ENCODE measurements at places on chromosomes 1 and 21.
A peak's percentile ranks its signal among the peaks of the same experiment; 100 is the strongest.

- DNase-seq: no peak
Observed at GRCh38 chr1:109531826-109532364, 7.8 kb upstream of the GPR61 start.

DNA sequence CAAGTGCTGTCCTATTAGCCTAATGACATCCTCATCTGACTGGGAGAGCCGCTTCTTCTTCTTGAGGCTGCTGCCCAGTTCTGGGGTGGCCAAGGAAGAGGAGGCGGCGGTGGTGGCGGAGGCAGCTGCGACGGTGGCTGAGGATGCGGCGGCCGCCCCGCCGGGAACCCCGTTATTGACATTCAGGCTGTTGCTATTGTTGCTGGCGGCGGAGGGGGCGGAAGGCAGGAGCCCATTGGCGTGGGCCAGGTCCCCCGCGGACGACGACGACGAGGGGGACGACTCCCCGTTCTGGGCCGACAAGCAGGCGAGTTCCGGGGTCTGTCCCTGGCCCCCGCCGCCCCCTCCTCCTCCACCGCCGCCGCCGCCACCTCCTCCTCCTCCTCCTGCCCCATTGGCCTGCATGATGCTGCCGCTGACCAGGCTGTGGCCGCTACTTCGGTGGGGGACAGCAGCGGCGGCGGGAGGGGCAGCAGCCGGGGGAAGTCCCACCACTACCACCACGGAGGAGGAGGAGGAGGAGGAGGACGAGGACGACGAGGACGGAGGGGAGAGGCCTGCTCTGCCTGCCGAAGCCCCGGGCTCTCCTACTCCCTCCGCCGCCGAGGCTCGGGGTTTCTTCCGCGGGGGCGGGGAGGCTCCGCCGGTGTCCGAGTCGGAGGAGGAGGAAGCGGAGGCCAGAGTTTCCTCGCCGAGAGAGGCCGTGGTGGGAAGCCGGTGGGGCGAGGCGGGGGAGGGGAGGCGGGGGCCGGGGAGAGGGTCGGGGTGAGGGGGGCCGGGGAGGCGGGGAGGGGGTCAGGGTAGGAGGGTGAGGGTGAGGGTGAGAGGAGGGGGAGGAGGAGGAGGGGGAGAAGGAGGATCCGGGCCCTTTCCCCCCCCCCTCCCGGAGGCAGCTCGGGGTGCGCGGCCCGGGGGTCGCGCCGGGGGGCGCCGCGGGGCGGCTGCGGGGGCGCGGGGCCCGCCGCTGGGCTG is 610 bp downstream of the WDR26 start:
- DNase-seq: peak; percentile 71

DNA sequence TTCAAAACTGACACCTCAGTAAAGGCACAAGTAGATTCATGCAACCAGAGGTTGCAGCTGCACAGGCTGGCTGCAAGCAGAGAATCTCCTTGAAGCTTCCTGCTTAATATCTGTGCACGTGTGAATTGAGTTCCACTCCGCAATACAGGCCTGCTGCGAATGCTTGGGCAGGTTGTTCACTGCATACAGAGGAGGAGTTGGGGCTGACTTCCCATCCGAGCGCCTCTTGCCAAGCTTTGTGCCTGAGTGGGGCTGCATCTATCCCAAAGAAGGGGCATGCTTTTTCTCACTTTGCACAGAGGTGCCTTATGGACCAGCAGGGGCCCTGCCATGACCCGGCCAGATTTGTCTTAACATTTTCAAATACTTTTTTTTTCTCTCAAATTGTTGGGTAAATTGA is 17.9 kb upstream of the PADI1 start:
- no peak for DNase-seq

DNA sequence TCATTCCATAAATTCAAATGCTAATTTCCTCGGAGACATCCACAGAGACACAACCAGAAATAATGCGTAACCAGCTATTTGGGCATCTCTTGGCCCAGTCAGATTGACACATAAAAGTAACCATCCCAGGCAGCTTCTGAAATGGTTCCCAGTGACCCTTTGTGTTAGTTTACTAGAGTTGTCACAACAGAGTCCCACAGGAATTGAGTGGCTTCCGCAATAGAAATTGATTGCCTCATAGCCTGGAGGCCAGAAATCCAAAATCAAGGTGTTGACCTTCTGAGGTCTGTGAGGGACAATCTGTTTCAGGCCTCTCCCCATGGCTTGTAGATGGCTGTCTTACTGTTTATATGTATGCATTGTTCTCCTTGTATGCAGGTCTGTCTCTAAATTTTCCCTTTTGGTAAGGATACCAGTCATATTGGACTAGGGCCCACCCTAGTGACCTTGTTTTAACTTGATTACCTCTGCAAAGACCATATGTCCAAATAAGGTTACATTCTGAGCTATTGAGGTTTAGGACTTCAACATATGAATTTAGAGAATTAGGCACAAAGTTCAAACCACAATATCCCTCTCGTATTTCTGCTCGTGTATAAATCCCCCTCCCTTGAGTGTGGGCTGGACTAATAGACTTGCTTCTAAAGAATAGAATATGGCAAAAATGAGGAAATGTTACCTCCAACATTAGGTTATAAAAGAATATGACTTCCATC is 78.2 kb upstream of the FGGY start:
- no peak for DNase-seq

GRCh38 chr1:36834586-36834985 is 199.7 kb downstream of the GRIK3 start:
- DNase-seq: no peak

DNA sequence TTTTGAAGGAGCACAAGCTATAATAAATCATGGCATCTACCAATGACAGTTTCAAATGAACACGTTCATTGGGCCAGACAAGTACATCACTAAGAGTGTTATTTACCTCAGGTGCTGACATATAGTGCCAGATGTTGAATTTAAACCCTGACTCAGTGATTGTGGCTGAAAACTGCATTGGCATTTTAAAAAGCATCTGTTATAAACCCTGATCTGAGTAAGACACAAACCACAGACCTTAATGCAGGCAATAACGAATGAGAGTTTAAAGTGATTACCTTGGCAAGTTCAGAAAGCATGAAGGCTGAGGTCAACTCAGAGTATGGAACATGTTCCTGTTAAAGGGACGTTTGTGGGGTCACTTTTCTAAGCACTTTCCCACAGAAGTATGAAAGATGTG is 865.1 kb upstream of the TMPRSS15 start:
- DNase-seq: no peak

DNA sequence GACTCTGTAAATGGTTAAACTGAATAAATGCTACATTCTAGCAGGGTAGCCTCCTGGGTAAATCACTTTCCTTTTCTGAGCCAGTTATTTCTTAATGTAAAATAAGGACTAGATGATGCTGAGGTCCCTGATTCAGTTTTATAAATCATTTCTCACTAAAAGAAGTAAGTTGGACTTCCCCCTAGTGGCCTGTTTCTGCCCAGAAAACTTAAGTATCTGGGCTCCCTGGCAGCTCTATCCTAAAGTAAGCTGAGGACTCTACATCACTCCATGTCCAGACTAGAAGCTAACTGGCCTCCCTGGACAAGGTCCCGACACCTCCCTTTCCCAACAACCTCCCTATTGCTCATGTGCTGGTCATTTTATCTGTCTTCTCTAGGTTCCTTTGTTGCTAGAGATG is 3.0 kb downstream of the GPN2 start:
- DNase-seq: peak; percentile 25

DNA sequence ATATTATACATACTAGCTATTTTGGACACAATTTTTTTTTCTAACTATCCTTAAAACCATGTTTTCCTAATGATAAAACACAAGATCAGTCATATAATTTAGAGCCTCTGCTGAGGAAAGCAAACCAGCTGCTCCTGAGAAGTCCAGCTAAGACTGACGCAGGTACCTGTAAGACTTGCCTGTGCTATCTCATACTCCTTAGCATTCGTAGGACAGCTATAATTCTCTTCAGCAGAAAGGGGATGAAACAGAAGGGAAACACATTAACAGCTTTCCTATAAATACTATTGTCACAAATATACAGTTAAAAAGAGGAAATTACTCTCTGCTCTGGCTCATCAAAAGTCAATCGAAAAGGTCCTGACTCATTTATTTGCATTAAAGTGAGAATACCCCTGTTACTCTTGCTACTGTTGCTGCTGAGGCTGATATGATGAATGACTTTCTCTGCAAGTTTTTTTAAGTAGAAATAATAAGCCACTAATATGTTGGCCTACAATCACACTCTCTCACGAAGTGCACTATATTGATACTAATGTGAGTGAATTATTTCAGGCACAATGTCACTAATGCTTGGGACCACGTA is 757.1 kb downstream of the KCNT2 start:
- DNase-seq: no peak

GRCh38 chr1:147907786-147908509 is 5.4 kb downstream of the GJA8 start:
- DNase-seq: no peak

All from CD4-positive, alpha-beta T cell treated with Interleukin-21 for 1 hour (primary cell).